RCC 7860 (cell line): ENCODE measurements at places on chromosomes 12 and 14.
A peak's percentile ranks its signal among the peaks of the same experiment; 100 is the strongest.

DNA sequence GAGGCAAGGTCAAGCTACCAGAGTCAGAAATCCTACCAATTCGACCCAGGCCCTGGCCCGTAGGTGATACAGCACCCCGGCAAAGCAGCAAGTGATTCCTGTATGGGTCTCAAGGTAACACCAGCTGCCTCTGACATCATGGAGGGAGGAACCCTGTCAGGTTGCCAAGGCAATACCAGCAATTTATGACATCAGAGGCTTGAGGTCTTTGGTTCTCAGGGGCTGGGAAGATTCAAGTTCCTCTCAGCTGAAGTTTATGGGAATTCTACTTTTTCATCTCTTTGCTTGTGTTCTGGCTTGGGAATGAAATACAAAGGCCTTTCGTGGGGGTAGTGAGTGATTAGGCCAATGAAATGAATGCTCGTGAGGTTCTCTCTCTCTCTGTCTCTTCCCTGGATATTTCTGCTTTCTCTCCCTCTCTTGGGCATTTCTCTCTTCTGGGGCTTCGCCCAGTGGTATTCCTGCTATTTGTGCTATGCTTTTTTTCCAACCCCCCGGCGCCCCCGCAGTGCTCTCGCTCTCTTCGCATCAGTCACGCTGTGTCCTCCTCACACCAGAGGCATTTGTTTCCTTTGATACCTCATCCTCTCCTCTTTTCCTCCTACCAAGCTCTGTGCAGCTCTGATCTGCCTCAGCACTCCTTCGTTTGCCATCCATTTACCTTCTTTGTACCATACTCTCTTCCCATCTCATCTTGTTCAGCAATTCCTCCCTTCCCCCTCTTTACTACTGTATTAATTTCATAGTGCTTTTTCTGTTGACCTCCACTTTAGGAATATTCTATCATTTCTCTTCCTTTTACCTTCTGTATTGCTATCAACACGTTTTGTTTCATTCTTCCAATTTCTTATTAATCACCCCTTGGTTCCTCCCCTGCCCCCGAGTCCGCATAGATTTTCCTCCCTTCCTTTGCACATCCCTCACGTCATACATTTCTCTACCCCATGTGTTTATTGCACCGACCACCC is 2.9 kb downstream of the ZFHX2 start:
- no peak for DNase-seq

DNA sequence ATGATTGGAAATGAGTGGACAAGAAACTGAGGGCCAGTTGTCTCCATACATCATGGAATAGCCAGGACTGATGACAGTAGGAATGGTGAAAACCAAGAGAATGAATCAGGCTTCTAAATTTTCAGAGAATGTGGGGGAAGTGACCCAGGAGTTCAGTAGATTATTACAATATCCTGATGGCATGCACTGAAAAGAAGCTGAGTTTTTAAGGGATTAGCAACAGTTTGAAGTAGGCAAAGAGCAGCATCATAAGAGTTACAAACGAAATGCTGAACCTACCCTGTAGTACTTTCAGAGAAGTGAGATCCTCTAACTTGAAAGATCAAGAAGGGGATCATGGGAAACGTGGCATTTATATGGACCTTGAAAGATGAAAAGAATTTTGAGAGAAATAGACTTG is 13.2 kb downstream of the SLC2A14 start:
- peak; percentile 8 for DNase-seq

DNA sequence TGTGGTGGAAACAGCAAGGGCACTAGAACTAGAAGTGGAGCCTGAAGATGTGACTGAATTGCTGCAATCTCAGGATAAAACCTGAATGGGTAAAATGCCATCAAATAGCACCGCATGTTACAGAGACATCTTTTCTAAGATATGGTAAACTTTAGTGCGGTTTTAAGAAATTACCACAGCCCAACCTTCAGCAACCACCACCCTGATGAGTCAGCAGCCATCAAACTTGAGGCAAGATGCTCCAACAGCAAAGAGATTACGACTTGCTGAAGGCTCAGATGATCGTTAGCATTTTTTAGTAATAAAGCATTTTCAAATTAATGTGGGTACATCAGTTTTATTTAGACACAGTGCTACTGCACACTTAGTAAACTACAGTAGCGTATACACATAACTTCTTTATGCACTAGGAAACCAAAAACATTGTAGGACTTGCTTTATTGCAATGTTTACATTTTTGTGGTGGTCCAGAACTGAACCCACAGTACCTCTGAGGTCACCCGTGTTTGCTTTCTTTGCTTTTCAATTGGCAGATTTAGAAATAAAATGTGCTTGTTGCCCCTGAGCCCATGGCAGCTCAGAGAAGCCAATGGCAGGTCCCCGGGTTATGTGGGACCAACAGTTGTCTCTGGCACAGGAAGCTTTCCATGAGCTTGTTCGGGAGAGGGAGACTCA is 15.9 kb downstream of the GOLGA3 start:
- no peak for DNase-seq

- no peak for DNase-seq
These were observed 373.5 kb downstream of the PAWR start for GRCh38 chr12:79317179-79317847.

DNA sequence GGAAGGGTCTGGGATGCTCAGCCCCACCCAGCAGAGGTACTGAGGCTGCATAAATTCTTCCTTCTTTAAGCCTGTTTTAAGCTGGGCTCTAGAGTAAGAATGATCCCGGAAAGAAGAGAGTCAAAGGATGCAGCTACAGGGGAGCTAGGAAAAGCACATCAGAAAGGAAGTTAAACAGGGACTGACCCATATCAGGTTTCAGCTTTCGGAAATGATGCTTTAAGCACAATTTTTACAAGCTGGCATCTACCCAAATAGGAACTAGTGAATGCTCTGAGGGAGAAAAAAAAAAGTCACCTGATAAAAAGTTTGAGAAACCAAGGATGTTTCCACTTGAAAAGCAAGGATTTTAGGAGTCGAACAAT is 22.0 kb downstream of the TSPAN8 start:
- no peak for DNase-seq

- DNase-seq, result no peak
These were observed 847 bp downstream of the TSFM start for GRCh38 chr12:57783466-57783801.

GRCh38 chr14:76088326-76088725 is 63.4 kb upstream of the GPATCH2L start:
- no peak for DNase-seq

DNA sequence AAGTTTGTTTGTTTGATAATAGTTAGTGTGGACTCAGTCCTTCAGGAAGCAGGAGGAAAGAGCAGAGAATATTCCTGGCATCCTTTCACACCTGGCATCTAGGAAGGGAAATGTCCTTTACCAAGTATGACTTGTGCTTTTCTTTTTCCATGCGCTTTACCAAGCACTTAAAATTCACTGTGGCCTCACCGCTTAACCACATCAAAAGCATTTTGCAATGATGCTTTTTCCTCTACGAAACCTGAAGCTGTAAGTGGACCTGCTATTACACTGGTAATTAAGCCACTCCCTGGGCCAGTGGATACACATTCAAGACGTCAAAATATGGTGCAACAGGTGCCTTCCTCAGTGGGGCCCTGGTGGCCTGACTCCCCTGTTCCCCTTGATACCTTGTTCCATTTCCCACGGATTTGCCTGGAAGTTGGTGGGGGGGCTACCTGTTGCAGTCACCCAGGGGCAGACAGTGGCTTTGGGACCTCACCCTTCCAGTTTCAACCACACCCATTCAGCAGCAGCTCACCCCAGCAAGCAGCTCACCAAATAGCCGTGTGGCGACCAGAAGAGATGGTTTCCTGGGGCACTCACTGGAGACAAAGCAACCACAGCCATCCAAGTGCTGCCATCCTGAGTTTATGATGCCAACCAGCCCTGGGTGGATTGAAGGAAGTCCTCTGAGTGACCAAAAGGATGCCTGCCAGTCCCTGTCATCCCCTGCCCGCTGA is 14.2 kb upstream of the FZD10 start:
- DNase-seq, result no peak

- DNase-seq, result no peak
These were observed 132.4 kb downstream of the ANO6 start for GRCh38 chr12:45348311-45348710.

DNA sequence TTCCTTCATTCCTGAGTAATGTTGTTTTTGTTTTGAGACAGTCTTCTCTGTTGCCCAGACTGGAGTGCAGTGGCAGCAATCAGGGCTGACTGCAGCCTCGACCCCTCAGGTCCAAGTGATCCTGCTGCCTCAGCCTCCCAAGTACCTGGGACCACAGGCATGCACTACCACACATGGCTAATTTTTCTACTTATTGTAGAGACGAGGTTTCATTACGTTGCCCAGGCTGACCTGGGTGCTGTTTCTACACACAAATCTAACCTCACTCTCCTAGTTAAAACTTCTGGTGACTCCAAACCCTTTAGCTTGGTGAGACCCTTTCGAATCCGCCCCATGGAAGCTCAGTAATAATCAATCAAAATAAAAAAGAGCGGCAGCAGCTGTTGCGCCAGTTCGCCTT is 1.3 kb downstream of the TMEM116 start:
- DNase-seq, result no peak

GRCh38 chr12:5328669-5329517 is 103.0 kb upstream of the NTF3 start:
- no peak for DNase-seq

DNA sequence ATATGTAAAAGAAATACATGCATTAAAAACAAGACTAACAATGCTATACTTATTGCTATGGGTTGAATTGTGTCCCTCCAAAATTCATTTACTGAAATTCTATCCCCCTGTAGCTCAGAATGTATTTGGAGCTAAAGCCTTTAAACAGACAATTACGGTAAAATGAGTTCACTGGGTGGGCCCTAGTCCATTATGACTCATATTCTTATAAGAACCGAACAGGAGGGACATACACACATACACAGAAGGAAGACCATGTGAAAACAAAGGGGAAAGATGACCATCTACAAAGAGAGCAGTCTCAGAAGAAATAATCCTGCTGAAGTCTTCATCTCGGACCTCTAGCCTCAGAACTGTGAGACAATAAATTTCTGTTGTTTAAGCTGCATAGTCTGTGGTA is 77.1 kb upstream of the ANKS1B start:
- no peak for DNase-seq

- DNase-seq, result no peak
These were observed 8.3 kb upstream of the PRKAG1 start for GRCh38 chr12:49026678-49027480.

- no peak for DNase-seq
These were observed 48.6 kb downstream of the KICS2 start for GRCh38 chr12:64173456-64173855.

DNA sequence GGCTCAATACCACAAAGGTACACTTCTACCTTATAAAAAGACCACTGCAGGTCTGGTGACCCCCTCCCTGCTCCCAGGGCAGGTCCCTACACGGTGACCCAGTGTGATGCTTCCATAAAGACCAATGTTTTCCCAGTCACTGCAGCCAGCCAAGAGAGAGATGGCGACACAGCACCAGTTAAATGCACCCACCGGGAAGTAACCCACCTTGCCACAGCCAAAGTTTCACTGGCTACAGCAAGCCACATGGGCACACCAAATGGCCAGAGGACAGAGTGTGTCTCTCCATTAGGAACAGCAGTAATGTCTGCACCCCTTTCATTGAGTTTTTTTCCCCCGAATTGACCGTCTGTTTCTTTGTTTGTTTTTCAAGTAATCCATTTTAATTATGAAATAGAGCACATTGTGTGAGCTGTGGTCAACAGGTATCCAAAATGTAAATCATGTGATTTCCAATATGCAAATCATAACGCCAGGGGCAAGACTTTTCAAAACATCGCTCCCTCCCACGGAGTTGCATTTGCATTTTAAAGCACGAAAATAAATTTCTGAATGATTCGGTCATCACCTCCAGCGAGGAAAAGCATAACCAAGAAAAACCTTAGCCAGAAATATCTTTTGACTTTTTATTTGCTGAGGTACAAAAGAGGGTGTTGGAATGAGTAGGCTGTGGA is 48.9 kb upstream of the EML1 start:
- no peak for DNase-seq

GRCh38 chr14:39731912-39732311 is 299.7 kb upstream of the FBXO33 start:
- no peak for DNase-seq

GRCh38 chr14:50062438-50063085 is 53.8 kb downstream of the VCPKMT start:
- DNase-seq, result peak; percentile 72

- no peak for DNase-seq
These were observed 214.1 kb downstream of the FBXL14 start for GRCh38 chr12:1380171-1380851.

GRCh38 chr14:95739356-95739755 is 25.4 kb upstream of the TCL1A start:
- no peak for DNase-seq

- peak; percentile 16 for DNase-seq
These were observed 138.5 kb downstream of the ANO6 start for GRCh38 chr12:45354399-45354798.

- no peak for DNase-seq
These were observed 121.9 kb downstream of the EMP1 start for GRCh38 chr12:13318231-13319015.

- DNase-seq, result no peak
These were observed 91.0 kb upstream of the TRAF3 start for GRCh38 chr14:102686196-102686801.

GRCh38 chr14:92649934-92650545 is 98.4 kb downstream of the LGMN start:
- no peak for DNase-seq

DNA sequence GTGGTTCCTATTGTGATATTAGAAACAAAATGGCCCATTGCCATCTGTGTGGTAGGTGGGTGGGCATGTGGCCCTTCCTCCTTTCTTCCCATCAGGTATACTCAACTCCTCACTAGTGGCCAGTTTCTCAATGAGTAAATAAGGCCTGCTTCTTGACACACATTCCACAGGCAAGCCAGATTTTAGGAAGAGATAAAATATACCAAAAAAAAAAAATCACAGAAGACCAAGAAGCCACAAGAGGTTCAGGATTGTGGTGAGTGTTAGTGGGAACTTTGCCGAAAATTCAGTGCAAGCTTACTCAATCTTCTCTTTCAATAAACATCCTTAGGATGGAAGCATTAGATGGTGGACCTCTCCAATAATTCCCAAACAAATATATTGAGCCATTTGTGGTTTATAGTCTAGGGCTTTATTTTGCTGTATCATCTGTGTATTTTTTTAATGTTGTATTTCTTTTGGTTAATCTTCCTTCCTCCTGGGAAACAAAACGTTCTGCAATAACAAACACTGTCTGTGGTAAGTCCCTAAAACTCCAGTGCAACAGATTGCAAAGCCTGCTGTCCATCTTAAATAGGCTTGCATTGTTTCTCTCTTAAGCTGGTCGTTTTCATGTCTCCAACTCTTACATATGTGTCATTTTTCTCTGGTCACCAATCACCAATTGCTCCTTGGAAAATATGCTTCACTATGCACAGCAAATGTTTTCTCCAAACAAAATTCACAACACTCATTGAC is 289.9 kb upstream of the KITLG start:
- DNase-seq, result no peak
